Activated naive CD4-positive, alpha-beta T cell treated with anti-CD3 and anti-CD28 coated beads, Interleukin-2, amount 50 U/mL, for 16 hours (primary cell): ENCODE measurements at places on chromosomes 7 and 10.

DNA sequence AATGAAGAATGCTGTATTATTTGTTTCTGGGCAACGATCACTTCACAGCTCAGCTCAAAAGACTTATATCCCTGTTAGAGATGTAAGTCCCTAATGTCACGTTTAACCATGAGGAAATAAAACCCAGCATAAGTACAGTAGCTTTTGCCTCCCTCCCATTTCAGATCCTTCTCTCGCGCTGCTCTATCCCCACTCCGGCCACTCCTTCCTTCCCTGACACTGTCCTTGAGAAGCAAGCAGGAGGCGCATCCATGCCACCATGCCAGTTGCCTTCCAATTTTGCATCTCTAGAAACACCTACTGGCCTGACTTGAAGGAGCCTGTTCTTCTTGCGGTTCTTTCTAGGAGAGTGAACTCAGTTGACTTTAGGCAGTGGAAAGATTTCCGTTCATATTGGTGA lies 1.2 kb downstream of the FAM180A start:
- DNase-seq: no peak

DNA sequence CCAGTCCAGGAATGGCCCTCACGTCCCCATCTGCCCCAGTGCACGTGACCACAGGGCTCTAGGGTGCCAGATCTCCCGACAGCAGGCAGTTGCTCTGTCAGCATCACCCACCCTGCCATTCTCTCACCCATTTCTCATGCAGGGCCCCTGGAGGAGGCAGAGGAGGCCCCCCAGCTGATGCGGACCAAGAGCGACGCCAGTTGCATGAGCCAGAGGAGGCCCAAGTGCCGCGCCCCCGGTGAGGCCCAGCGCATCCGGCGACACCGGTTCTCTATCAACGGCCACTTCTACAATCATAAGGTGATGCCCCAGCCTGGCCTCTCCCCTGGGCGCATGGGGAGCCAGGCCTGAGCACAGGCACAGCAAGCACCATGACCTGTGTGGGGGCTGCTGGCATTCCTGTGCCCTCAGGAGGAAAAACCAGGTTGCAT lies 6.1 kb upstream of the DEPP1 start:
- no peak for DNase-seq

DNA sequence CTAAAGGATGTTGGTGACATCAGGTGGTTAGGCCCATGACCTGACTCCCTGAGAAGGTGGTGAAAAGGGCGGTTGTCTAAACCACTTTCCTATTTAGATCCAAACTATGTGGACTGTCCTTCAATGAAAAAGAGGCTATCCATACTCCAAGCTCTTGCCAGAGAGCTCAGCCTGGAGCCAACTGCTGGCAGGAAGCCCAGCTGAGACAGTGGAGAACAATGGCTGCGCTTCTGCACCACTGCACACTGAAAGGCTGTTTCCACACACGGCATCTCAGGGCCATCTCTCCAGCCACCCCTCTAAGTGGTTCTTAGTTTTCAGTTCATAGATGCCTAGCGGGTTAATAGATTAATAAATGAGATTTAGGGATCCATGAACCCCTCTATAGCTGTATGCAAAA lies 488.8 kb upstream of the ZMIZ1 start:
- no peak for DNase-seq

GRCh38 chr7:106225856-106226255 lies 58.9 kb downstream of the NAMPT start:
- no peak for DNase-seq

DNA sequence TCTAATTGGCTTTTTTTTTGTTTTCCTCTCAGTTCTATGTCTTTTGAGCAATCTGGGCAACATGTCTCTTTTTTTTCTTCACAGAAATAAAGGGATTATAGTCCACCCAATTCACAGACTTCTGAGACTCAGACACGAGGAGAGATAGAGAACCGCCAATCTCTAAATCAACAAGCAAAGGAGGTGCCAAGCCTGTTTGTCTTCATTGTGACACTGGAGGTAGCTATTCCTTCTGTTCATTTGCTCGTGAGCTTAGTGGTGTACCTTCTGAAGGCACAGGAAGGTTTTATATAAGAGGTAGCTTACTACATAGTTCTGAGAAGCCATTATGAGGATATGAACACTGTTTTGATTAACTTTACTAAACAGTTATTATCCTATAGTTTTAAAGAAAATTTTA lies 6.1 kb downstream of the EPHB6 start:
- no peak for DNase-seq

GRCh38 chr10:60123172-60123571 lies 216.8 kb upstream of the CCDC6 start:
- no peak for DNase-seq

- no peak for DNase-seq
These were observed 105.6 kb downstream of the NSUN6 start for GRCh38 chr10:18545621-18546305.

GRCh38 chr7:151306374-151306773 lies 35.2 kb upstream of the NUB1 start:
- no peak for DNase-seq

GRCh38 chr7:120334475-120334874 lies 61.5 kb downstream of the KCND2 start:
- DNase-seq: no peak

DNA sequence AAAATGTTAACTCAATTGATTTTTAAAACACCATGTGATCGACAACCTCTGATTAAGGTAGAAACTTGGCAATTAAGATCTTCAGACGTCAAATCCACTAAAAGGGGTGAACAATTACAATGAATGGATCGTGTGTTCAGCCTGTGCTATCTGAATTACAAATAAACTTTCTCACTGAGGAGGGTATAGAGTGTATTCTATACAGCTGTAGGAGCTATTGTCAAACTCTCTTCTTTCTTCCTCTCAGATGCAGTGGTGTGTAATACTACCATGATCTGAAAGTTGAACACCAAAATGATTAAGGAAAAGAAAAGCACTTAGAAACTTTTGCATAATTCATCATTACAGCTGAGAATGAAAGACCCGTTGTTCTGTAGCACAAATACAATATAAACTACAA lies 32.2 kb upstream of the MACC1 start:
- no peak for DNase-seq

- no peak for DNase-seq
These were observed 63.1 kb upstream of the ADRB1 start for GRCh38 chr10:113980408-113981087.

DNA sequence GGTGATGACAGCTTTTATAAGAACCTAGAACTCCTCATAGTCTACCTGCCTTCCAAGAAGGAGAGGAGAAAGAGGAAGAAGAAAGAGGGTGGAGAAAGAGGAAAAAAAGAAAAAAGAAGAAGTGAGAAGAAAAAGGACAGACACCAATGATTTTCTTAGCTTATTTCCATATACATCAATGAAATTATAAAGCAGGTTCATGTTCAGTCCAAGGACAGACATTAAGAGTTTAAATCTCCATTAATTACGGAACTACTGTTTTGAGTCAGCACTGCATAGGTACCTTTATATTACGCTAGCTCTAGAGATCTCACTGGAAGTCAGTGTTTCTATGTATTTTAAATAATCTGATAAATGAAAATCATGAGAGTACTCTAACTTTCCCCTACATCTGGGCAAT lies 309.0 kb upstream of the HGF start:
- DNase-seq: no peak

DNA sequence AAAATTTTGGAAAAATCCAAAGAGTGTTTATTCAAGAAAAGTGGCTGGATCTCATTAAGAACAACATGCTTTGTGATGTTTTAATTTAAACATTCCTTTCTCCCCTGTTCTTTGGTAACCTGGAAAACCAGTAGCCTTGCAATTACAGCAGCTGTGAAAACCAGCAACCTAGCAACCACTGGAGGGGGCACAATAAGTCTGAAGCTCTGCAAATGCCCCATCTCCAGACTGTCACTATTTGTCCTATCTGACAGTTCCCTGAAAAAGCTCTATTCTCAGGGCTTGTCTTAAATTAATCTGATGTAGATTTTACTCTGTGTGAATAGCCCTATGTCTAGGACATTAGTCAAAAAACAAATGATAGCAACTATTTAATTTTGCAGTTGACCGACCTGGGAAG lies 137.6 kb upstream of the THSD7A start:
- DNase-seq: no peak

DNA sequence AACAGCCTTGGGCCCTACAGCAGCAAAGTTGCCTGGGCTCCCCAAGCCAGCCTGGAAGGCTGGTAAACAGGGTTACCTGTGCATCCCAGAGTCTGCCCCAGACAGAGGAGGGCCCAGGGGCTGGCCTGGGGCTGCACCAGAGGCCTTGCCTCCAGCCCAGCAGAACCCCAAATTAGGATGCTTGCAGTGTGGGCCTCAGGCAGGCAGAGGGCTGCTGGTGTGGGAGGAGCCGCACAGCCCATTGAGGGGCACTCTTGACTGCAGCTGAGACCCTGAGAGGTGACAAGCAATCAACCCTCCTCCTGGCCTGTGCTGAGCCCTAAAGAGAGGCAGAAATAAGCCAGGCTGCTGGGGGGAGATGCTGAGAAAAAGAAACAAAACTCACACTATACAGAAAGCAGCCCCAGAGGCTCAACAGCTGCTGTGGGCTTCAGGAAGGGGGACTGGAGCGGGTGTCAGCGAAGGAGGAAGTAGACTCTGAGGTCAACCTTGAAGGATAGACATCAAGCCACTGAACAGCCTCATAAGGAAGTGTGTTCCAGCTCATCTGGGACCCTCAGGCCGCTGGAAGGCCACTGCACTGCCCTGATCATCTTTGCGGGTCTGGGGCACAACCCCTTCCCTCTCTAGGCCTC lies 6.6 kb downstream of the AIFM2 start:
- DNase-seq: no peak

- DNase-seq: no peak
These were observed 27.5 kb upstream of the AMZ1 start for GRCh38 chr7:2660359-2661095.

DNA sequence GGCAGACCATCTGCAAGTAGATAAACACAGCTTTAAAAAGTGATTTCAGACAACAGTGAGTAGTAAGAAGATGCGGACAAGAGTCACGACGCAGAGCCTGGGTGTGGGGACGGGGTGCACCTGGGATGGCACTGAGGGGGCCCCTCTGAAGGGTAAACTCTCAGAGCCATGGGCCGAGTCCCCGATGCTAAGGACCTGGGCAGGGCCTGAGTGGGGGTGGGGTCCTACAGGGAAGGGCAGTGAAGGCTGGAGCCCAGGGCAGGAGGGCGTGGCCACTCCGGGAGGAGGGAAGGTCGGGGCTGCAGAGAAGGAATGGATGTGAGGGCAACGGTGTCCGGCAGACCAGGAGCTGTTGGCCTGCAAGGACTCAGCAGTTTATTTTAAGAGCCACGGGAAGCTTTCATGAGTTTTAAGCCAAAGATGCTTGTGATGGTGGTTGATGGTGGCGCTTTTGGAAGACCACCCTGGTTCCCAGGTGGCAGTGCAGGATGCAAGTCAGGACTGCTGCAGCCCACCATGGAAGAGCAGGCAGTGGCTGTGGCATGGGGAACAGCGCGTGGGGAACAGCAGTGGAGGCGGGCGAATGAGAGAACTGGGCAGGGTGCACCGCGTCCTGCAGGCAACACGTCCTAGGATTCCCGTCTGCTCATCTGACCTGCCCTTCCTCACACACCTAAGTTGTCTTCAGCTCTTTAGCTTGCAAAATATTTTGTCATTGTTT lies 296.8 kb downstream of the DNAJB6 start:
- no peak for DNase-seq

DNA sequence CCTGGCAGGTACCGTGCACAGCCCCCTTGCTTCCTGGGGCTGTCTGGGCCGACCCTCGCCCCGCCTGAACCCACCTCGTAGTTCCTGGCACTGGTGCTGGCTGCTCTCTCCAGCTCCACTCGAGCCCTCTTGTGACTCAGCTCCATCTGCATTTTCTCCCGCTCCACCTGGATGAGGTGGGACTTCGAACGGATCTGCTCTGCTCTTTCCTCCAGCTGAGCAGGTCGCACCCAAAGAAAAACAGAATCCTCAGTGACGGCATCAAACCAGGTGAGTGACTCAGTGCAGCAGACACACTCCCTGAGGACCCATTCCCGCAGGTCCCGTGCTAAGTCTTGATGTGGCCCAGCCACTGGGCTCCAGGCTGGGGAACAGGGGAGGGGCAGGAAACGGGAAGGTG lies 7.4 kb downstream of the MAD1L1 start:
- no peak for DNase-seq

GRCh38 chr10:58660575-58661255 lies 148.0 kb downstream of the BICC1 start:
- DNase-seq: no peak

DNA sequence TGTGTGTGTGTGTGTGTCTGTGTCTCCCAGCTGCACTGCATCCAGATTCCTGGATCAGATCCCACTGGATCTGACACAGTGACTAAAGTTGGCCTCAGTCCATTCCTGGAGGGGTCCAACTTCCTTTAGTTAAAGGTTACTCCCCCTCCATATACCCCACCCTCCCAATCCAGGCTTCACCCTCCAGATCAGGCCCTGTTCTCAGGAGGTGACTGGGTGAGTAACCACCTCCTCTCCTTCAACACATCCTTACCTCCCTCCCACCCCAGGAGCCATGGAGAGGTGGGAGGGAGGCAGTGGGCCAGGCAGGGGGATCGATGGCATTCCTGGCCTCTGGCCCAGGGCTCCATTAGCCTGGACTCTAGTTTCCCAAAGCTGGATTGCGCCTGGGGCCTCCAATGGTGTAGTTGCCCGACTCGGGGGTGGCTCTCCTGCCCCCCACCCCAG lies 11.3 kb downstream of the KCNIP2 start:
- no peak for DNase-seq

- no peak for DNase-seq
These were observed 38.6 kb upstream of the NCAPG2 start for GRCh38 chr7:158743219-158743618.

DNA sequence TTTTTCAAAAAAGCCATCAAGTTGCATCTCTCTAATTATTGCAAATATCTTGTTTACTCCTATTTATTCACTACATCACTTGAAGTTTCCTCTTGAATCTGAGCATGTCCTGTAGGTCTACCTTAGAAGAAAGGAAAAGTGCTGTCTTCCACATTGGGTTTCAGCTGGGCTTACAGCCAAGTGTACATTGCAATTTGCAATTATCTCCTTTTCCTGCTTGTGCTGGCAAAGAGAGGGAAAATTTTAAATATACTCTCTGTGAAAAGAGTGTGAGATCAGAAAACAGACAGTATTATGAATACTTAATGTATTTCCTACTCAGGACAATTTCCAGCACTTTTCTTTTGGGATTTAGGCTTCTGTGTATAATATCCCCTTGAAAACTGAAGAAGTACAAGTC lies 839.7 kb downstream of the CNTNAP2 start:
- no peak for DNase-seq

DNA sequence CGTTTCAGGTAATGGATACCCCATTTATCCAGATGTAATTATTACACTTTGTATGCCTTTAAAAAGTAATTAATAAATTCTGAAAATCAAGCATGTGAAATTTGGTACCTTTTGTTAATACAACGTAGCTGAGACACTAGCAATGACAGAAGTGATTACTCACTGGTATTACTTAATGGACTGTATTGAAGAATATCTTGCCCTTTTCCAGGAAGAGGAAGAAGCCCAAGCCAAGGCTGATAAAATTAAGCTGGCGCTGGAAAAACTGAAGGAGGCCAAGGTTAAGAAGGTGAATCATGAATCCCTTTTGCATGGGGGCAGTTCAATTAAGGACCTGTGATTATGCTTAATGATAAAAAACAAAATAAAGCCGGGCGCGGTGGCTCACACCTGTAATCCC lies 64.8 kb downstream of the APBB1IP start:
- DNase-seq: no peak

- no peak for DNase-seq
These were observed 18.4 kb upstream of the MAP3K8 start for GRCh38 chr10:30415593-30415992.
